ENCODE measurements at places on chromosomes 3 and 15.

DNA sequence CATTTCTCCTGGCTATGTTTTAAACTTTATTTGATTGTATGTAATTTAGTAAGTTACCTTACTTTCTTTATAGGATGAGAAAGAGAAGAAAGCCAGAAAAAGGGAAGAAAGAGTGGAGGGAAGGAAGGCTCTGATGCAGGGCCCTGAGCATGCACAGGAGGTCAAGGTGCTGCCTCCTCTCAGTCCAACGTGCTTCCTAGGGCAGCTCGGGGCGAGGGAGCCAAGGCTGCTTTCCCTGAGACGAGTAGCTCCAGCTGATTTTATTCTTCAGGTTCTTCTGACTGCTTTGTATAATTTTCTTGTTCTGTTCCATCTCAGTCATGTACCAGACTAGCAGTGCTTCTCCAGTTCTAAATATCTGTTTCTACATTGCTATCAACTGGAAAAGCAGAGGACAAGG lies 3.4 kb downstream of the CORO2B start:
- DNase-seq, result no peak

- DNase-seq, result no peak
Observed at GRCh38 chr3:39934696-39935095, 125.3 kb downstream of the MYRIP start.

DNA sequence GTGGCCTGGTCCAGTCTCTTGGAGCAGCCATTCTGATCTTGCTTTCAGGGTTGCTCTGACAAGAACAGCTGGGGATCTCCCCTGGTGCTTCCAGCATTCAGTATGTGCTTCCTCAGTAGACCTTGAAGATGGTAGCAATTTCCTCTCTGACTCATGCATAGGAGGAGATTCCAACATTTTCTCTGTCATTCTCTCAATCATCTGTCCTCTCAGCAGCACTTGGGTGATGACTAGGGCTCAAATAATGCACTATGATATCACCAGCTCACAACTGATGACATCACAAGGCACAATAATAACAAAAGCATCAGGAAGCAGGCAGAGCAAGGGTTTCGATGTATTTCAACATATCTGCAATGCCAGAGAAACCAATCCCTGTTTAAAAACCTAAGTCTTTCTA lies 52.7 kb downstream of the NFKBIZ start:
- no peak for DNase-seq

DNA sequence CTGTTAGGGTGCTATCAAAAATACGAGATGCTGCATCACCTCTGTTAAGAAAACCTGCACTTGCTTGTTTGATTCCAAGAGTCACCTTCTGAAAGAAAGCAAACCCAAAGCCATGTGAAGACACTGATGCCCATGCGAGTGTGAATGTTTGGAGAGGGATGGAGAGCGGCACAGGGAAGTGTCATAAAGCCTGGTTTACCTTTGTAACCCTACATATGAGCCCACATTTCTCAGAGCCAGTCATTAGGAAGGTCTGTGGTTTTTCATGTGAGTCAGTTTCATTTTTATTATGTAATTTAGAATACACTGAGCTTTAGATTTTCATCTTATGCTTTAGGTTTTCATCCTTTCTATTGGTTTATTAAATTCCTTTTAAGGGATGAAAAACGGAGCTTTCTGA lies 896.8 kb downstream of the ROBO1 start:
- DNase-seq, result no peak

DNA sequence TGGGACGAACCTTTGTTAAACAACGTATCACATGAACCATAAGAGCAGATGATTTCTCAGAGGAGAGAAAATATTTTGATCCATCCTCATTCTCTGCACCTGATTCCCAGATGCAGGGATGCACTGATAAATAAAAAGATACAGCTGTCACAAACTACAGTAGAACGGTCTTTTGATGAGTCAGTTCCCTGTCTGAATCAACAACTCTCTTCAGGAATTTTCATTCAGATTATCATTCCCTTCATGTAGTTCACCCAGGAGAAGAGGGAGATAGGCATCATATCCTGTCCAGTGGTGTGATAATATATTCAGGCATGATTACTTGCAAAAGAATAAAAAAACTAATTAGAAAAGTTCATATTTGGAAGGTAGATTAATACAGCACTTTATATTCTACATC lies 521.5 kb downstream of the PYDC2 start:
- no peak for DNase-seq

DNA sequence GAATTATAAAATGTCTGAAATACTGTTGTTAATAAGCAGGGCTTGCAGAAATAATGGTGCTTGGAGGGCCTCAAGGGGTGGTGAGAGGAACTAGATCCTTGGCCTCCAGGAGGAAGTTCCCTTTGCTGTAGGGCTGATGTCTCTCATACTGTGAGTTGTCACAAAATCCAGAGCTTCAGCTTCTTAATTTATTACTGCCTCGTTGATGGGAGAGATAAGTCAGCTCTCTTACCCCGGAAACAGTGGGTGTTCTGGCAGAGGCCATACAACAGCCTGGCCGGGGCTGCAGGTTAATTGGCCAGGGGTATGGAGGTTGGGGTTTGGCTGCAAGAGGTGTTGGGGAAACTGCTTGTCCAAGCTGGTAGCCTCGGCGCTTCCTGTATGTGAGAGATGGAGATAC lies 15.5 kb downstream of the MAPKAPK3 start:
- no peak for DNase-seq

GRCh38 chr3:111210003-111210711 lies 138.5 kb downstream of the NECTIN3 start:
- no peak for DNase-seq

GRCh38 chr3:105349684-105350387 lies 16.9 kb upstream of the ALCAM start:
- no peak for DNase-seq

DNA sequence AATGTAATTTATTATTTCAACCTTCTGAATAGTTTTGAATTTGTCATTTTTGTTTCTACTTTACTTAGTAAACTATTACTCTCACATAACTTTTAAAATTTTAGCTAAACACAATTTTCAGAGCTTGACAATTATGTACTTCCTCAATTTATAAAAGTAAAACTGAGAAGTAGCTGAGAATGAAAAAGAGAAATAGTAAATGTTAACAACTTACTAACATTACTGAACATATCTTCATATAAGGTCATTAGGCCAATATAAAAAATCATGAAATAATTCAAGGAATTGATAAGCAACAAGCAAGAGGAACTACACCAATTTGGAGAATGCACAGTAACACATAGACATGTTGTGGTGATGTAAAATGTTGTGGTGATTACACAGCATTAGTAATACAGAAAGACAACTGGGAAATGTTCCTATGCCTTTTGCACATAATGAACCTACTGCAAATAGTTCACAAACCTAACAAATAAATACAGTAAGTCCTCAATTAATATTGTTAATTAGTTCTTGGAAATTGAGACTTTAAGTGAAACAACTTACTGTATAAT lies 137.9 kb downstream of the CBLB start:
- no peak for DNase-seq

DNA sequence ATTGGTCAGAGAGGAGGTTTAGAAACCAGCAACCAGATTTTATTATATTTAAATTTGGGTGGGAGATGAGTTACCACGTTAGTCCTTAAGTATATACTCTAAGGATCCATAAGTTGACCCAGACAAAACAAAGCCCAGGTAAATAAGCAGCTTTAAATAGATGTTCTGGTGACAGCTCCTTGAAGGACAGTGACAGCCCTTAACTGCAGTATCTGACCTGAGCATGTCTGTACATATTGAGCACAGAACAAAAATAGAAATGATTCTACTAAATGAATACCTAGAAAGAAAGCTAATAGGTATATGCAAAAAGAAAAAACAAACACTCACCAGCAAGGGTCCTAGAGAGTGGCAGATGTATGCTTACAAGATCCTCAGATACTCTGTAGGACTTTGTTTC lies 63.0 kb downstream of the UBR1 start:
- no peak for DNase-seq

GRCh38 chr3:45844616-45845015 lies 2.7 kb upstream of the LZTFL1 start:
- DNase-seq, result no peak

GRCh38 chr15:90358124-90359033 lies 6.3 kb downstream of the ZNF774 start:
- DNase-seq, result no peak

- no peak for DNase-seq
Observed at GRCh38 chr3:126035362-126036050, 48.4 kb downstream of the SLC41A3 start.

DNA sequence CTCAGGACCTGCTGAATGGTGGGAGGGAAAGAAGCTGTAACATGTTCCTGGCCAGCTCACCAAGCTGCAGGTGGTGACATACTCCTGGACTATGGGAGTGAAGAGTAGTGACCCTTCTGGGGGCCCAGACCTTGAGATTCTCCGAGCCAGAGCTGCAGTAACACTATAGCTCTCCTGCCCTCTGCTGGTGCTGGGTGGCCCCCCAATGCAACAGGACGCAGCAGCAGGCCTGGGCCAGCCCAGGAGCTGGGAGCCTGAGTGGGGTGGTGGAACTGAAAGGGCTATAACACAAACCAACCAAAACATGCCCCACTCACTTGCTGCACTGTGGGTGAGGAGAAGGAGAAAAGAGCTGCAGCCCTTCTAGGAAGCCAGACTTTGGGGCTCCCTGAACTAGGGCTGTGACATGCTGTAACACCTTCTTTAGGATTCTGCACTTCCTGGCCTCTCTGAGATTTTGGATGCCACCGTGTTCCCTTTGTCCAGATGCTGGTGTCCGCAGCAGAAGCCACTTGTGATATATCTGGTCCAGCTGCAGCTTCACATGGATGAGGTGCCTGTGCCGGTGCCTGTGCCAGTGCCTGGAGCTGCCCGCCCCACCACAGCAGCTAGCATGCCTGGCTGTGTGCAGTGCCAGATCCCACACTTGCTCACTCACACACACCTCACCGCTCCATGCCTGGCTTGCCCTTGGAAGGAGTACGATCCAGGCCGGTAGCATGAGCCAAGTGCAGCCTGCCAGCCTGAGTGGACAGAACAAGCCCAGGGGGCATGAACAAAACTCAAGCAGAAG lies 636.8 kb upstream of the KCNMB2 start:
- no peak for DNase-seq

DNA sequence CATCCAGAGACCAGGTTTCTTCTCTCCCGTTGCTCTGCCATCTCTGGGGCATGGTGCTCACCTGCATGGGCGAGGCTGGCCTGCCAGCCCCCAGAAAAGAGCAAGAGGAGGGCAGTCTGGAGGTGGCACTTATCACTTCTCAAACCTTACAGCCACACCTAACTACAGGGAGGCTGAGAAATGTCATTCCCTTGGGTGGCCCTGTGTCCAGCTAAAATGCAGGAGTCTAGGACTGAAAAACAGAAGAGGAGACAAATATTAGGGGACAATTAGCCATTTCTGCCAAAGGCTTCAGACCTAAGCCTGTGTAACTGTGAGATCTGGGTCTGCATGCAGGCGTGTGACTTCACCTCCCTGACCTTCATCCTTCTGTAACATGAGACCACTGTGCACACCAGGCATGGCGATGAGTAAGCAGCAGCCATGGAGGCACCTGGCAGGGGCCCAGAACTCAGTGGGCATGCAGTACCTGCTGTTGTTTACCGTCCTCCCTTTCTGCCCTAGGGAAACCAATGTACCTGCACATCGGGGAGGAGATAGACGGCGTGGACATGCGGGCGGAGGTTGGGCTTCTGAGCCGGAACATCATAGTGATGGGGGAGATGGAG lies 83.4 kb downstream of the MESD start:
- DNase-seq, result no peak

DNA sequence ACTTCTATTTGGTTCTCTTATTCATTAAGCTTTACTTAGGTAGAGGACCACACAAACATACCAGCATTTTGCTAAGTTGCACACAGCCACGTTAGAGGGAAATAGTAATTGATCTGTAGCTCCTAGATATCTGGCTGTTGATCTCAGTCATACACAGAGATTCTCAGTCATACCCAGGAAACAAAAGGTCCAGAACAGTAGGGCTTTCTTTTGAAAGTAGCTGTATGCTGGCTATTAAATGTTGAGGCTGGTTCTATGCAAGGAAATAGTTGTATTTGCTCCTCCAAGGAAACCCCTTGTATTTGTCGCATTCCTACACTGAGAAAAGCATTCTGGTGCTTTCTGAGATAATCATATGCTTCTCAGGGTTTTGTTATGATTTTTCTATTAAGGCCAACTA lies 523.8 kb downstream of the SOX2 start:
- no peak for DNase-seq

DNA sequence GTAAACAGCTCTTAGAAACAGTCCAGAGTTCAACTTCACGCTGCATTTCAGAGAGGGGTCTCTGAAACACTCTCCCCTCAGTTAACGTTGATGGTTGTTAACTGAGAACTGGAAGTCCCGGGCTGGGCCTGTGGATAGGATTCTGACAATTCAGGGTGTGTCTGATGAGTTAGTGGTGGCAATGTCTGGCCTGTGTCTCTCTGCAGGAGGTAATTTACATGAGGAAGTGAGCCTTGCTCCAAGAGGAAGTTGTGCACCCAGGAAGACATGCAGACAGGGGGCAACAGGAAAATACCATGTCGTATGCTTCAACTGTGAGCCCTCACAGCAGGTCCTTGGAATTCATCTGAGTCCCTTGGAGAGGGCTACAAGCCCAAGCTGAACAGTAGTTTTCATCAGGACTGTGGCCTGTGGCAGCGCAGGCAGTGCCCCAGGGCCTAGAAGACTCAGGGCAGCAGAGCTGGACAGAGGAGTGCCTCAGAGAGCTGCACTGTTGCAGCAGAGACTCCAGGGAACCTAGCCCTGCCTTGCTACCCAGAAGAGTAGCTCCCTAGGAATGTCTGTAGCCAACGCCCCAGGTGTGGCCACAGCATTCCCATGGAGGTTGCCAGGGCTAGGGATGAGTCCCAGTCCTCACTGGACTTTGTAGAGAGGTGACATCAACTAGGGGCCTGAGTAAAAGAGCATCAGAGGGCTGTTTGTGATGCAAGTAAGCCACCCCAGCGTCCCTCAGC lies 104.6 kb upstream of the SELENOK start:
- DNase-seq, result no peak

DNA sequence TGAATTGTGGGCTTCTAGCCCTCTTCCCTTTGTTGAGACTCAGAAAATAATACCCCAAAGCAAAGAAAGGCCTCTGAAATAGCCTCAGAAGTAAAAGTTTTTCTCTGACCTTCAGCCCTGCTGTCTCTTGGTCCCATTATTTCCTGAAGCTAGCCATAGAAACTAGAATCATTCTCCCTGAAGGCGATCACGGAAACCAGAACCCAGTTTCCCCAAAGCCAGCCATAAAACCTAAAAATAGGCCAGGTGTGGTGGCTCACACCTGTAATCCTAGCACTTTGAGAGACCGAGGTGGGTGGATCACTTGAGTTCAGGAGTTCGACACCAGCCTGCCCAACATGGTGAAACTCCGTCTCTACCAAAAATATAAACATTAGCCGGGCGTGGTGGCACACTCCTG lies 27.2 kb downstream of the EXD1 start:
- DNase-seq, result no peak

DNA sequence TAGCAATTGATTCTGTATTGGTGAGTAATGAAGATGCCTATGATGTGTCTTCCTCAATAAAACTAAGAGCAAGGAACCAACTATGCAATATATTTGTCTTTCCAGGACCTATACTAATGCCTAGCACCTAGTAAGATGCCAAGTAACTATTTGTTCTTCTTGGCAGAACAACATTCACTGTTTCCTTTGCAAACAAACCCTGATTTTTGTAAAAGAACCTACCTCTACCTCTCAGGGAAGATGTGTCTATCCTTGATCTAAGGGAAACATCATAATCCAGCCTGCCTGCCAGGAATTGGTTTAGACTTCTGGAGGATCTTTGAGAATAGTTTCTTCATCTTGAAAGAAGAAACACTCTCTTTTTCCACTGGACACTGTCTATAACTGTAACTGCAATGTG lies 3.8 kb upstream of the ADPRH start:
- no peak for DNase-seq

- no peak for DNase-seq
Observed at GRCh38 chr15:42353061-42353460, 6.2 kb upstream of the CAPN3 start.
